ENCODE measurements at places on chromosomes 2 and 18. TPM values are rescaled to one million over a fixed set of nuclear protein-coding genes. Genes with fewer than 3 reads are reported as not detected.
A peak's percentile ranks its signal among the peaks of the same experiment; 100 is the strongest.

DNA sequence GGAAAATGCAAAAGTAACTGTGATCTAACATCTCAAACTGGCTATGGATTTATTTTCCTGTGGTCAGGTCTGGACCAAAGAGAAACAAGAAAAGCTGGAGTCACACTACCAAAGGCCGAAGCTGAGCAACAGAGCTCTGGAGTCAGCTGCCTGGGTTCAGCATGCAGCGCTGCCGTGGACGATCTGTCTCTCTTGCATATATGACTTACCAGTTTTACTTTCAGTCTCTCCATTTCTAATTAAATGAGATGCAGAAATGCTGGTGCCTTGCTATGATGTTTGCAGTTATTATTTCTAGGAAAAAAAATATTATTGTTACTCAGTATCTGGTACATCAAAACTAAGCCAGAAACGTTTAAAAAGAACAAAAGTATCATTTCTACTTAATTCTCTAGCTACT, 813.2 kb downstream of the RNF144A start:
- H3K36me3 ChIP-seq: peaks cover 73% of the 10 kb centered on the region
- peaks cover 45% of the 10 kb centered on the region for H3K4me1 ChIP-seq
- H3K27ac ChIP-seq: peak overlapping the region; percentile 90
- peak; percentile 67 for DNase-seq
- H3K4me3 ChIP-seq: peak overlapping the region; percentile 81

- no peak overlapping the region for H3K27ac ChIP-seq
- H3K36me3 ChIP-seq: no peaks in the 10 kb centered on the region
- H3K4me3 ChIP-seq: no peak overlapping the region
- peaks cover 4% of the 10 kb centered on the region for H3K27me3 ChIP-seq
- no peaks in the 10 kb centered on the region for H3K4me1 ChIP-seq
These were observed 124.4 kb upstream of the KLHL29 start for GRCh38 chr2:23260621-23261020.

- no peak overlapping the region for H3K4me3 ChIP-seq
- no peak overlapping the region for H3K27ac ChIP-seq
- peaks cover 55% of the 10 kb centered on the region for H3K4me1 ChIP-seq
- DNase-seq: no peak
- H3K36me3 ChIP-seq: peaks cover 6% of the 10 kb centered on the region
These were observed 269.6 kb downstream of the ARHGAP15 start for GRCh38 chr2:143398781-143399180.

DNA sequence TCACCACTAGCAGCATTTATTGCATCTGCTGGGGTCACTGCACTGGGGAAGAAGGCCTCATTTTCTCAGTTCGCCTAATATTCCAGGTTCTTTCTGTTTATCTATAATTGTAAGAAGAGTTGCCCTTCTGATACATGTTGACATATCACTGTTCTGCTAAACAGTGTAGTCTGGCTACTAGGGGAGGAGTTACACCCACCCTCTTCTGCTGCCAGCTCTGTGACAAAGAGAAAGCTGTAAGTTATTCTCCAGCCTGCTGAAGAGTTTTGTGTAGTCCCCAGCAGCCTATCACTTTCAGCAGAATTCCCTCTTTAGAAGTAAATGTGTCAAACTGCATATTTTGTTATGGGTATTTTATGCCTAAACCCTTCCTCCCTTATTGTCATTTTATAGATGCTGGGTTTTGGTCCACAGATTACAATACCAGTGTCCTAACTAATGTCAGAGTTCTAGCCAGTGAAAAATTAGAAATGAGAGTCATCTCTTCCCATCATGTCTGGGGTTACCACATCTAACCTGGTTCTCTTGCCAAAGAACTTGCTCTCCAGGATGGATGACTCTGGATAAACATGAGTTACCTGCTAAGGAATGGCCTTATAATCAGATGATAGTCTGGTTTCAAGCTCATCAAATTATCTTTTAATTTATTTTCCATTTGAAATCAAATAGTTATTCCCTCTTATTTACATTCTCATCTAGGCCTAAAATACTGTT, 5.6 kb upstream of the MBOAT2 start:
- DNase-seq: no peak
- no peaks in the 10 kb centered on the region for H3K36me3 ChIP-seq
- H3K4me3 ChIP-seq: no peak overlapping the region
- H3K27ac ChIP-seq: no peak overlapping the region
- H3K27me3 ChIP-seq: peaks cover 2% of the 10 kb centered on the region

GRCh38 chr18:70384181-70384790, 95.4 kb downstream of the SOCS6 start:
- no peak overlapping the region for H3K27ac ChIP-seq
- DNase-seq: peak; percentile 5
- peaks cover 7% of the 10 kb centered on the region for H3K27me3 ChIP-seq
- no peaks in the 10 kb centered on the region for H3K36me3 ChIP-seq

DNA sequence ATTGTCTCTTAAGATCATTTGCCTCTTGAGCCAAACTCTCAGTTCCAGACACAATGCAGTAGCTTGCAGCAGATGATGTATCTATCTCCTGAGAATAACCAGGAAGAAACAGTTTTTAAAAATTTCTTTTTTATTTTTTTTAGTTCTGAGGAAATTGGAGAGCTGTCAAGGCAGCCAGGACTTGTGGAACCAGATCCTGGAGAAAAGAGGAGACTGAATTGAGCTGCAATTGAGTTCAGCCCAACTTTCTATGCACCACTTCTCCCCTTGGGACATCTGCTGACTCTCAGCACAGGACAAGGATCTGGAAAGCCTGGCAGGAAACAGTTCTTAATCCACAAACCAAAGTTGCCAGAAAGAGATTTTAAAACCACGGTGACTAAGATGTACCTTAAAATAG, 13.5 kb upstream of the CSRNP3 start:
- H3K27me3 ChIP-seq: no peaks in the 10 kb centered on the region
- no peaks in the 10 kb centered on the region for H3K36me3 ChIP-seq
- DNase-seq: no peak
- no peak overlapping the region for H3K27ac ChIP-seq
- no peaks in the 10 kb centered on the region for H3K4me1 ChIP-seq

- H3K36me3 ChIP-seq: peaks cover 10% of the 10 kb centered on the region
- peaks cover 41% of the 10 kb centered on the region for H3K4me1 ChIP-seq
- DNase-seq: no peak
- no peaks in the 10 kb centered on the region for H3K27me3 ChIP-seq
- no peak overlapping the region for H3K4me3 ChIP-seq
- no peak overlapping the region for H3K27ac ChIP-seq
These were observed 4.1 kb downstream of the HS6ST1 start for GRCh38 chr2:128314348-128315121.

CD226 gene
- total RNA-seq: 41.5 TPM

RIT2 gene
- total RNA-seq: not detected

LBH gene
- 127 TPM for total RNA-seq

MC2R gene
- total RNA-seq: not detected

IMP4 gene
- total RNA-seq: 163 TPM

Data from activated CD8-positive, alpha-beta T cell treated with anti-CD3 and anti-CD28 coated beads for 36 hours (primary cell).